Renal cortex interstitium (tissue), 15 donors: ENCODE measurements at places on chromosomes 11 and 22.

- no peak for DNase-seq
Observed at GRCh38 chr11:66044757-66045156, 4.2 kb downstream of the GAL3ST3 start.

DNA sequence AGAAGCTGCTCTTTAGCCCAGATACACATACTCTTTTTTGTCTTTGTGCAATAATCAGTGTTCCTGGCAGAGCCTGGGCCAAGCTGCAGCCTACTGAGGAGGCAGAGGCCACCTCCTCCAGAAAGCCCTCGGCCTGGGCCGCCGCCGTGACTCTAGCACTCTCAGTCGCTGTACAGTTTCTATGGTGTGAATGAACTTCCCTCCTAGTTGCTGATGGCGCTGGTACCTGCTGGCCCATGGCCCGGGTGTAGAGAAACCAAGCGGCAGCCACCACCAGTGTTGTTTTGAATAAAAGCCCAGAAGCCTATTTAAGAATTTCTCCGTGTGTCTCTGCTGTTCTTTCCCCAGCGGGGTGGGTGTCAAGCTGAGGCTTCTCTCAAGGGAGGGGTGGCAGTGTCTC, 118.9 kb downstream of the CACNA1I start:
- no peak for DNase-seq

DNA sequence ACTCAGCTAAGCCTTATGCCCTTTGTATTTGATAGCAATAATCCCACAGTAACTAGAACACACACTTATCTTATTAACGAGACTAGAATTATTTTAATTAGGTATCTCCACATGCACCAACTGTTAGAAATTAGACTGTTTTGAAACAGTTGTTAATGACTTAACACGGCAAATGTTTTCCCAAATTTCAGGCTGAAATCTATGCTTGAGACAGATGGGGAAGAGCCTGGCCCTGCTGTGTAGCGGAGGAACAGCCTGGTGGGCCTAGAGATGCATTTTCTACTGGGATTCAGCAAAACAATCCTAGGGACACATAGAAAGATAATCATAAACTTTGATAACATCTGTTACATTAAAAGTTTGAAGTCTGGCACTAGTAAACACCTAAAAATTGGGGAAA, 273.4 kb downstream of the TTC28 start:
- no peak for DNase-seq

- no peak for DNase-seq
Observed at GRCh38 chr11:429931-430456, 11.8 kb downstream of the ANO9 start.

DNA sequence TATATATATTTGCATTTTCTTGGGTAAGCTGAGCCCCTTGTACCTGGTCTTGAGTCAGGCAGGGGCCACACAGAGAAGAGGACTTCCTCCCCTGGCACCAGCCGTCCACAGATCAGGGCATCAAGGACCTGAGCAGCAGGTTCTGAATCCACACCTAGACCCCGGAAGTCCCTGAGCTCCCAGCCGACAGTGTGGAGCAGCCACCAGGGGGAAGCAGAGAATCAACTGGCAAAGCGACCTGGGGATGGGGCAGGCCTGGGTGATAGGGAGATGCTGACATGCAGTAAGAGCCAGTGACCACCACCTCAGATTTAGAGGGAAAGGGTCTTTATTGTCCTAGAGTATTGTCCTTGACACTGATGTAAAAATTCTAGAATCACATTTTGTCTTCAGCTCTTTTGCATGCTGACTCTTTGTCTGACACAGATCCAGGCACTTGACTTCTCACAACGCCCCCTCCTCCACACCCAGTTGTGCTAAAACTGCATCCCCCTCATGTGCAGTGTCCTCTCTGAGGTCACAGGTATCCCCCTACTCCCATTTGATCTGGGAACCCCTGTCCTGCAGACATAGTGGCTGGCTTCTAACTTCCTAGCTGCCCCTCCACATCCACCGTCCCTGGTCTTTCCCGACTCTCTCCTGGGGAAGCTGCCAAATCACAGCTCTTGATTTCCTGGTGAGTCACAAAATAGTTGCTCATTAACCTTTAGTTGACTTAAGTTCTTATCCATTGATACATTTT, 109.3 kb downstream of the GGTLC2 start:
- no peak for DNase-seq

- no peak for DNase-seq
Observed at GRCh38 chr11:85961930-85962363, 106.8 kb downstream of the CCDC83 start.

DNA sequence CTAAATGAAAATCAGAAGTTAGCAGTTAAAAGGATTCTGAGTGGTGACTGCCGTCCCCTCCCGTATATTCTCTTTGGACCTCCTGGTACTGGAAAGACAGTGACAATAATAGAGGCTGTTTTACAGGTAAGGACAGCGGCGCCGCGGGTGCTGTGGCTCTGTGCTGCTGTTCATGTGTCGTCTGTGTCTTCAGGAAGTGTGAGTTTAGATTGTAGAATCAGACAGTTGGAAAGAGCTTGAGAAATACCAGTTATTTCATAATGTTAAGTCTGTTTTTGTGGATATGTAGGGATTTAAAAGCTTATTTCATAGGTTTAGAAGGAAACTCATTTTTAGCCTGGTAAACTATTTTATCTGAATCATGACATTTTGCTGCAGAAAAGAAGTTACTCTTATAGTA, 27.4 kb upstream of the PANX2 start:
- no peak for DNase-seq

- DNase-seq: no peak
Observed at GRCh38 chr11:93727985-93728791, 13.1 kb downstream of the TAF1D start.
